Kidney epithelial cell (primary cell): ENCODE measurements at places on chromosomes 7 and 10.
A peak's percentile ranks its signal among the peaks of the same experiment; 100 is the strongest.

DNA sequence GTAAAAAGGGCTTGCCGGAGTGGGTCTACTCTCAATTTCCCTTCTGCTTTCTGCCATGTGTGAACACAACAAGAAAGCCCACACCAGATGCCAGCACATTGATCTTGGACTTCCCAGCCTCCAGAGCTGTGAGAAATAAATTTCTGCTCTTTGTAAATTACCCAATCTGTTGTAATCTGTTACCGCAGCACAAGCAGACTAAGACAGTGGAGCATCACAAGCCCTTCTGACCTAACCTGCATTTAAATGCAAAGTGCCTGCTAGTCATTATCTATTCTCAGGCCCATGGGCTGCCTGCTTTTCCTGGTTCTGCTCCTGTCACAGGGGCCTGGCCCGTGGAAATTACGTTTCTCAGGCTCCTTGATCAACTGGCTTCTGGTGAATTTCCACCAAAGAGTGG lies 199.3 kb upstream of the AUTS2 start:
- DNase-seq, result no peak

DNA sequence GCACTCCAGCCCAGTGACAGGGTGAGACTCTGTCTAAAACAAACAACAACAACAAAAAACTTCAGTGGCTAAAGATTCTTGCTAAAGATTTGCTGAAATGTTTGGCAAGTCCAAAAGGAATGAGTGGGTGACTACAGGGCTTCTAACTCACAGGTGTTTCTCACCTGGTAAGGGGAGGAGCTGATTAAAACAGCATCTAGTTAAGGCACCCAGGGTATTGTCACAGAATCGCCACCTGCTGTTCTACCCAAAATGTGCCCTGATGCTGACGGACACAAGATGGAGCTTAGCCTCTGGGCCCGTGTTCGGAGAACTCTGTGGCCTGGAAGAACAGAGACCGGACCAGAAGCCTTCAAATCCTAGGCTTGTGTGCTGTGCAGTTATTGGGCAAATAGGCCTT lies 336.0 kb upstream of the GALNT17 start:
- no peak for DNase-seq

DNA sequence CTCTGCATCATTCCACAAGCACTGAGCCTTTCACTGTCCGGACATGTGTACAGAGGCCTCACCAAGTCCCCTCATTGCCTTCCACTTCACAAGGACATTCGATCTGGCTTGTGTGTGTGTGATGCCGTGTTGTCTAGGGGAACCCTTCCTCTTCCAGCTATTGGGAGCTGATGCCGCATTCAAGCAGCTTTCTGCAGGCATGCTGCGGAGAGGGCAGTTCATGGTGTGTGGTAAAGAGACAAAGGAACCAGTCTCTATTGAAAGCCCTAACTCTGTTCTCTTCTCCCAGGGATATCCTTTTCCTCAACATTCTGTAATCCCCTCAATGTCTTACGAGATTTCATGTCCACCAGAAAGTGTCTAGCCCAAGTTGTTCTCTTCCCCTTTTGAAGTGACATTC lies 141.6 kb downstream of the ALOX5 start:
- DNase-seq, result no peak

DNA sequence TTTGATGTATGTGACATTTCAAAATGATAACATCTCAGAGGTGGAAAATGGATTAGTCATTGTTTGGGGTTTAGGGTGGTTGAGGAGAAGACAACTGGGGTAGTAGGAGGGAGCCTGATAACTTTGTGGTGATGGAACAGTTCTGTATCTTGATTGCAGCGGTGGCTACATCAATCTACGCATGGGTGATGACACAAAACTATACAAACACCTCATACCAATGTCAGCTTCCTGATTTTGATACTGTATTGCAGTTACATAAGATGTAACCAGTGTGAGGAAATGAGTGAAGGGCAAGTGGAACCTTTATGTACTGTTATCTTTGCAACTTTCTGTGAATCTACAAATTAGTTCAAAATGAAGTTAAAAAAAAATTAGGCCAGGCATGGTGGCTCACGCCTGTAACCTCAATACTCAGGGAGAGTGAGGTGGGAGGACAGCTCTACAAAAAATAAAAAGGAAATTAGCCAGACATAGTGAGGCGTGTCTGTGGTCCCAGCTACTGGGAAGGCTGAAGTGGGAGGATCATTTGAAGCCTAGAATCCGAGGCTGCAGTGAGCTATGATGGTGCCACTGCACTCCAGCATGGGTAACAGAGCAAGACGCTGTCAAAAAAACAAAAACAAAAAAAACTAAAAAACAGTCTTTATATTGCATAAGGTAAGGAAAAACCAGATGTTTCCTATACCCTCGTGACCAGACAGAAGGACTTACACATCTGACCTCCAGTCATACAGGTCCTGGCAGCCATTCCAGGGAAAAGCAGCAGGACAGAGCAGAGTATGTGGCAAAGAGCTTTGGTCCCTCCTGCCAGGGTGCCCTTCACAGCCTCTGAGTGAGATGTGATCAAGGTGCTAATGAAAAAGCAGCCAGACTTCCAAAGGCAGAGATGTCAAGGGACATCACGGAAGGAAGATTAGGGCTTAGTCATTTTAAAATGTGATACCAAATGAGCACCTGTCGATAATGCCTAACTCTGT lies 50.8 kb downstream of the CYTH3 start:
- no peak for DNase-seq

GRCh38 chr10:102735065-102735562 lies 8.6 kb upstream of the WBP1L start:
- DNase-seq, result no peak

DNA sequence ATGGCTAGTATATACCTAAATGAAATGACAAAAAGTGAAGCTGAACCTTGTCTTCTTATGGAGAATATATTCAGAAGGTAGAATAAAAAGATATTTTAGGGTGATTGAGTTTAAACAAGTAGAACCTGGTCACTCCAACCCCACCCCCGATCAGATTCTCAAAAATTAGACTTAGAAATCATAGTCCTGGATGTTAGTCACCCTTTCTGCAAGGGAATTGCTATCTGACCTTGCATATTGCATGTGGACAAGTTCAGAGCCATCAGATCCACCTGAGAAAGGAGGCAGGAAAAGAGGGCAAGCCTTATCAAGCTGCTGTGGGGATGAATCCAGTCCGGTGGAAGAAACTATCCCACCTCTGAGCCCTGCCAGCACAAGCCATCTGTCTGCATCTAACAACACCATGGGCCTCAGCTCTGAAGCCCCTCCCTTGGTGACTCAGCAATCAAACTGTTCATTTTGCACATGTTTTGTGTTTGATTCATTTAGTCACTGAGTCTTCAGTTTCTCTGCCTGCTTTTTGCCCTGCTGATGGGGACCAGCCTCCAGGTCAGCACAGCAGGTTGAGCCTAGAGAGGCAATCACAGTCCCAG lies 727.3 kb downstream of the AUTS2 start:
- peak; percentile 34 for DNase-seq
